Activated CD4-positive, alpha-beta T cell treated with anti-CD3 and anti-CD28 coated beads for 36 hours (primary cell): ENCODE measurements at places on chromosomes 3 and 15.

- no peak for DNase-seq
These were observed 43.4 kb downstream of the DCP1A start for GRCh38 chr3:53303957-53304356.

- DNase-seq = no peak
These were observed 33.7 kb upstream of the TMC3 start for GRCh38 chr15:81407718-81408117.

DNA sequence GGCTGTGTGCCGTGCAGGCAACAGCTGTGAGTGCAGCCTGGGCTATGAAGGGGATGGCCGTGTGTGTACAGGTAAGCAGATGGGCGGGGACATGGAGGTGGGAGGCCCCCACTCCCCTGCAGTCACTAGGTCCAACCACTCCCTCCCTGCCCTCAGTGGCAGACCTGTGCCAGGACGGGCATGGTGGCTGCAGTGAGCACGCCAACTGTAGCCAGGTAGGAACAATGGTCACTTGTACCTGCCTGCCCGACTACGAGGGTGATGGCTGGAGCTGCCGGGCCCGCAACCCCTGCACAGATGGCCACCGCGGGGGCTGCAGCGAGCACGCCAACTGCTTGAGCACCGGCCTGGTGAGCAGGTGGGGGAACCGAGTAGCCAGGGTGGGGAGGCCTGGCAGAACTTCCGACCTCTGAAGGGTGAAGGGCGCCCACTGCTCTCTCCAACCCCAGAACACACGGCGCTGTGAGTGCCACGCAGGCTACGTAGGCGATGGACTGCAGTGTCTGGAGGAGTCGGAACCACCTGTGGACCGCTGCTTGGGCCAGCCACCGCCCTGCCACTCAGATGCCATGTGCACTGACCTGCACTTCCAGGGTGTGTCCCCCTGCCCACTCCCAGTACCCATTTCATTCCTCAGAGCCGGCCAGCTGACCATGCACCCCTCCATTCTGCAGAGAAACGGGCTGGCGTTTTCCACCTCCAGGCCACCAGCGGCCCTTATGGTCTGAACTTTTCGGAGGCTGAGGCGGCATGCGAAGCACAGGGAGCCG is 11.6 kb downstream of the NT5DC2 start:
- DNase-seq = no peak

DNA sequence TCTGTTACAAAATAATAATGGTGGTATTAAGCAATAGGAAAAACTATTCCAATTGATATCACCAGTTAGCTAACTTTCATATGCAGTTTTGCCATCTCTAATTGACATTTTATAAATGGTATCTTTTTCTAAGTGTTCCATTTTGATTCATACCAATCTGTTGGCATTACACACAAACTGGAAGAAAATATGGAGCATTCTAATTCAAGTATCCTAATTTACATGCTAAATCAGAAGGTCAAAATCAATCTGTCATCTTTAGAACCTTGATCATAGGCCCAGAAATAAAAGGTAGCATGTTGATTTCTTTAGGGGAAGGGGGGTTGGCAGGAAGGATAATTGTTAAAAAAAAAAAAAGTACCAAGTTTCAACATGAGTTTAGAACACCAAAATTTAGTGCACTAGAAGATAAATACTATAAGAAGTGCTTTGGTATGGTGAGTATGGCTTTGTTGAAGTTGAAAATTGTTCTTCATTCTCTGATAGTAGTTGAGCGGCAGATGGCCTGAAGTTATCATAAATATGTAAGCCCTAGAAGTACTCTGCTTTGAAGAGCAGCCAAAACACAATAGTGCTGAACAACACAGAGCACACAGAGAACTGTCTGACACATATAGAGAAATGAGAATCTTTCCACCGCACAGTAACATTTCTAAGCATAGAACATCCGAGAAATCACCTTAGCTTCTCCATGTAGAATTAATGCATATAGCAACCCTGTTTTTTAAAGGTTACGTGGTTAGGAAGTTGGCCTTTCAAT is 130.1 kb downstream of the TAFA4 start:
- no peak for DNase-seq

DNA sequence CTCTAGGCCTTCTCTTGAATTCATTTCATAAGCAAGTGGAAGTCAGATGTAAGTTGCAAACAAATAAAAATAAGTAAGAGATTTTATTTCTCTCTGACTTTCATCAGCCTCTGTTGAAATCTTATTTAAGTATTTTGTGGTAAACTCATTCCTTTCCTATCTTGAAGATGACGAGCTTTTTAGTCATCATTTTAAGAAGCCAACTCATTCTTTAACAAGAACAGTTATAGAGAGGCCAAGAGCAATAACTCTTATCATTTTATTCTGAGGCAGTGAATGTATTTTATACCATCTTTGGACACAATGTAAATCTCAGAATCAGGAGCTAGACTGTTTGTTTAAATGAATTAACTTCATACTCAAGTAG is 147.5 kb upstream of the MBNL1 start:
- no peak for DNase-seq

DNA sequence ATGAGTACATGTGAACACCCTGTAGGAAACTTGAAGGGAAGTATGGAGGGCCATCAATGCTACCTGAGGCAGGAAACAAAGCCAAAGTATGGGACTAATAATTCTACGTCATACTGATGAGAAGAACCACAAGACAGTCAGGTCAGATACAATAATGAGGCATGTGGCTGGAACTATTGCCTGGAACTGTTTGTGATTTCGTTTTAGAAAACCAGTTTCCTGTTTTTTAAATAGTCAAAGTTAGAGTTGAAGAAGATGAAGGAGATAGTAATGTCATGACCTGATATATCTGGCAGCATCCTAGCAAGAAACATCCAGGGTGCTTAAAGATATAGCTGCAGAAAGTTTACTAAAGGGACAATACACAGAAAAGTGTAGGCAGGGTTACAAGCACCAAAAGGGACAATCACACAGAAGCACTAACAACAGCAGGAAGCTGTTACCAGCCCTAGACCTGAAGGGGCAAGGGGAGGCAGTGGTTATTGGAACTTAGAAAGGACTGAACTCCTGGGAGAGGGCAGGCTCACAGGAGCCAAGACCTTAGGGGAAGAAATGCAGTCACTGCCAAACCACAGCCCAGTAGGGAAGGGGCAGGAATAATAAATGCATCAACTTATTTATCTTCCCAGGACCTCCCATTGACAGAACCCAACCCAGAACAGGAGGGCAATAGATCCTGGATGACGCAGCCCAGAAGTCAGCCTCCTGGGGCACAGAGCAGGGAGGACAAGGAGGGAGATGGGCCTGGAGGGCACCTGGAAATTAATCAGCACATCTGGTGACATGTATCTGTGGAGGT is 302.1 kb upstream of the STT3B start:
- DNase-seq = no peak

- no peak for DNase-seq
These were observed 32.2 kb upstream of the SEC22A start for GRCh38 chr3:123169492-123169929.

GRCh38 chr15:64854526-64854925 is 12.8 kb downstream of the PLEKHO2 start:
- no peak for DNase-seq

GRCh38 chr3:61199843-61200242 is 51.4 kb downstream of the FHIT start:
- no peak for DNase-seq

GRCh38 chr3:109356442-109357155 is 19.3 kb upstream of the DPPA4 start:
- DNase-seq = no peak

DNA sequence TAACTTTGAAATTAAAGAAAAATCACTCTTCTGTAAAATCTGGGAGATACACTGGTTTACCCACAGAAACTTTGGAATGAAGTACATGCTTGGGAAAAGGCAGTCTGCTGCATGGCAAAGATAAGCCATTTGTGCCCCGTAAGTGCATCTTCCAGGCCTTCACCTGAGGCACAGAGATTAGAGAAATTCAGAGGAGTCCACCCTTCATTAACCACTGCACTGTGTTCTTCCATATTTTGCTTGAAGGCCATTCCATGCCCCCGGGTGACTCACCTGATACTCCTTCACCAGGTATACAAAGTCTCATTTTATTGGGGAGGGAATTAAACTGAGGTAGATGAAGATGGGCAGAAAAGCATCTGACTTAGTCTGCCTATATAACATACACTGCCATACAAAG is 53.0 kb downstream of the CMSS1 start:
- no peak for DNase-seq

- no peak for DNase-seq
These were observed 30.9 kb downstream of the ARNT2 start for GRCh38 chr15:80434926-80435720.

DNA sequence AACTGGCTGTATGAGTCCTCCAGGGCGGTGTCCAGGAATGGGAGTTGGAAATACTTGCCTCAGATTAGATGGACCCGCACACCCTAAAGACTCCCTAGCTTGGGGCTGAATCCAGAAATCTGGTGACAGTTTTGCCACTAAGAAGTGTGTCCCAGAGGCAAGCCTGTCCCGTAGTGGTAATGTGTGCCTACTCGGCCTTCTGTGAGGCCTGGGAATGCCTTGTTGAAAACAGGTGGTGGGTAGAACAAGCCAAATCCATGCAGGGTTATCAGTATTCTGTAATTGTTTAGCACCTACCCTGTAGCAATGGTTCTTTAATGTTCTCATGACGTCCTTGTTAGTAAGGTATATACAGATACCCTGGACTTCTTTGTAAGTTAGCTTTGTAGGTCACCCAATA is 1.6 kb downstream of the C3orf52 start:
- DNase-seq = no peak

GRCh38 chr15:71746719-71747118 is 63.6 kb upstream of the NR2E3 start:
- DNase-seq = no peak

DNA sequence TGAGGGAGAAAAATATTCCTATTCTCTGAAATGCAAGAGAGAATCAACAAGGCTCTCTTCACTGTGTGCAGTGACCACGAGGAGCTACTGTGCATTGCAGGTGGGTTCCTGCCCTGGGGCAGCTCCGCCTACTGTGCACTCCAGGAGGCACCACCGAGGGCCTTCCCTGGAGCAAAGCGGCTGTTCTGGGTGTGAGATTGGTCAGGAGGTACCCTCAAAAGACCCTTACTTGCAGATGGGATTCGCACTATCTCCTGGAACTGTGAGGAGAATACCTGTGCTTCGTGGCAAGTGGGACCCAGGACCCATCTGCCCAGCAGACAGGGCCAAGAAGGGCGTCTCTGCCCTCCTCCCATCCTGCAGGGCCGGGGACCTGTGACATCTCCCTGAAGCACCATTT is 68.9 kb downstream of the CYFIP1 start:
- DNase-seq = no peak

GRCh38 chr15:61036136-61036535 is 193.0 kb downstream of the RORA start:
- DNase-seq = no peak

DNA sequence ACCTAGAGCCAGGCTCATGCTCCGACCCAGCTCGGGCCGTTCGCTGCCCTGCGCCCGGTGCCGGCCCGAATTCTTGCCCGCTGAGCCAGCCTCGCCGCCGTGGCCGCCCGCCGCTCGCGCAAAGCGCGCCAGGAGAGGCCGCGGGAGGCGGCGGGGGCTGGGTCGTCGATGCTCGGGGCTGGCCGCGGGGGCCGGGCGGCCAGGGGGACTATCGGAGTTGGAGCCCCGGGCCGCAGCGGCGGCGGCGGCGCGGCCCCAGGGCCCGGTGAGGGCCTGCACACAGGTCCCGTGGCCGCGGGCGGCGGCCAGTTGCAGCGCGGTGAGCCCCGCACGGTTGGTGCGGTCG is 1.1 kb downstream of the ANKRD63 start:
- no peak for DNase-seq

DNA sequence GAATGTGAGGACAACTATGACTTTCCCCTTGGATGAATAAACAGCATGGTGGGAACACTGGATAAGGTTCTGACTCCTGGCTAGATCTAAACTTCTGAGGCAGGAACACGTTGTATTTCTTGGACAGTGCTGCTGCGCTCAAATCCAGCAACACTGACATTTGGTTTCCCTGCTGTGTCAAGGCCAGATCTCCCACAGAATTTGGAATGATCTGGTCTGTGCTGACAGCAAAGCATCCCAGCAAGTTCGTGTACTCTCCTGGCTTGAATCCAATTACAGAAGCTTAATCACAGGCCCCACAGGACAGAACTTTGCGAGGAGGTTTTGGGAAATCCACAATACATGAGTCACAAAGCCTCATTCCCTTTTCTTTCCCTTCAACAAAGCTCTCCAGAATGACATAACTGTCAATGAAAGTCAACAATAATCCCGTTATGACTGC is 92.5 kb downstream of the ADAMTS9 start:
- DNase-seq = no peak

DNA sequence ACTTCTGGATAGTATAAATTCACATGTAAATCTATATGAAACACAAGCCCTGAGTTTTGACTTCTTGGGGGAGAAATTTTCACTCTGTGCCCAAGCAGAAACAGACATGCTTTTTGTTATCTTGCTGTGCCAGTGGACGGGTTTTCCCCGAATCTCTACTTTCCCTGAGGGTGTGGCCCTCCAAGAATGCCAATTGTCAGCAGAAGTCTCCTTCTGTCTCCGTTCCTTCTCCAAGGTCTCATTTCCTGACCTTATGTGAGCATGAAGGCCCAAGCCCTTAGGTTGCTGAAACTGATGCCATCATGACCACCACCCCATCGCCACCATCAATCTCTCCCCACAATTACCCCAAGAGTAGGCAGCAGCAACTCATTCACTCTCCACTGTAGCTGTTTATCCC is 253.8 kb downstream of the XXYLT1 start:
- DNase-seq = no peak

DNA sequence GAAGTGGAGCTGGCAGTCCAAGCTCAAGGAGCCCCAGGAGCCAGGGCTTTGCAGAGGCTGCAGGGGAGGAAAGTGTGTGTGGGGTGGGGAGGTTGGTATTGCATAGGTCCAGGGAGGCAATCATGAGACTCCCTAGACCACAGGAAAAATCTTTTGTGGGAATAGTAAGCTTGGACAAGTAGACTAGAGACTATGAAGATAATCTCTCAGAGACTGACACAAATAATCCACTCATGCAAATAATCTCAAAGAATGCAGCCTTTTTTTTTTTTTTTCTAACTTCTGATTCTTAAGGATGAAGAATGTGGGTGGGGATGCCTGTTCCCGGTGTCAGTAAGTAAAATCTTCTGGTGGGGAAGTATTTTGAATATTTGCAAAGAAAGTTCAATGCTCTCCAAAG is 113.7 kb downstream of the GREM1 start:
- no peak for DNase-seq

GRCh38 chr3:179719048-179719734 is 66.4 kb downstream of the USP13 start:
- DNase-seq = no peak

DNA sequence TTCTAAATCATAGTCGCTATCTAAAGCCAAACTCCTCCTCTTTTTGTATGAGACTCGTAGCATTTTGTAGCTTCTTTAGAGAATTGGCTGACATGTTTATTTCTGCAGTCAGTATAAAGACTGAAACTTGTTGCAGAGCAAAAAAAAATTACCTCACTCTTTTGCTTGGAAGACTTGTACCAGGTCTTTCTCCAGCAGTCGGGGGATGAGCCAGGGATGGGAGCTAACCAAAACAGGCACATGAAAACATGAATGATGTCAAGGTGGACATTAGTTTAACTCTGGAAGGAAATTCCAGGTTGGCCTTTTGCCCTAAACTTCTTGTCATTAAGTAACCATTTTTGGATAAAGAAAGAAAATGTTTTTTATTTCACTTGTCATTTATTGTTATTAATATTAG is 47.0 kb upstream of the SCAANT1 start:
- DNase-seq = no peak
